ENCODE measurements at places on chromosomes 3 and 15.

GRCh38 chr15:96262097-96262496 lies 68.4 kb upstream of the NR2F2 start:
- DNase-seq: no peak

- no peak for DNase-seq
Observed at GRCh38 chr3:39805650-39806049, 3.8 kb upstream of the MYRIP start.

- no peak for DNase-seq
Observed at GRCh38 chr15:77710637-77711036, 77.9 kb upstream of the LINGO1 start.

GRCh38 chr3:7682822-7683229 lies 818.8 kb upstream of the LMCD1 start:
- no peak for DNase-seq

- peak; percentile 83 for DNase-seq
Observed at GRCh38 chr3:186432189-186432588, 70.2 kb upstream of the DGKG start.

- peak; percentile 81 for DNase-seq
Observed at GRCh38 chr3:53109891-53110771, 20.1 kb downstream of the RFT1 start.

Data from activated CD4-positive, alpha-beta T cell treated with anti-CD3 and anti-CD28 coated beads, Interleukin-10, Interleukin-2, amounts not matched to agents 100 ng/mL and 50 ng/mL, durations not matched to agents 16 hours and 8 hours (primary cell).